Transverse colon (tissue), 4 donors: ENCODE measurements at places on chromosomes 3 and 15. TPM values are rescaled to one million over a fixed set of nuclear protein-coding genes. Genes with fewer than 3 reads are reported as not detected.
A peak's percentile ranks its signal among the peaks of the same experiment; 100 is the strongest.

DNA sequence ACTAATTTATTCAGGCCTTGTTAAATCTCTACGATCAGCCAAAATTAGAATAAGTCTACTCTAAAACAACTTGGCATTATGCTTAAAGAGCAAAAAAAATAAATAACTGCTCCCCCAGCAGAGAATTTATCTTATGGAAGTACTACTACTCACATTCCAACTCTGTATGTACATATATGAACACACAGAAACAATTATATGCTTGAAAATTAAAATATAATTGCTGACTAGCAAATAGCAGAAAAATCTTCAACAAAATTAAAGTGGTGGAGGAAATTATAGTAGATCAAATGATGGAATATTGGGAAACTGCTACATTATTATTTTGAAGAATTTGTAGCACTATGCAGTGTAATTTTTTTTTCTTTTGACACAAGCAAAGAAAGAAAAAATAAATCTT lies 580.9 kb downstream of the MECOM start:
- H3K36me3 ChIP-seq, result no peaks in the 10 kb centered on the region
- DNase-seq, result no peak
- H3K4me3 ChIP-seq, result no peak overlapping the region

GRCh38 chr15:91238644-91239425 lies 138.8 kb downstream of the SV2B start:
- DNase-seq, result no peak
- no peak overlapping the region for H3K4me3 ChIP-seq
- no peaks in the 10 kb centered on the region for H3K4me1 ChIP-seq
- no peak overlapping the region for H3K27ac ChIP-seq

DNA sequence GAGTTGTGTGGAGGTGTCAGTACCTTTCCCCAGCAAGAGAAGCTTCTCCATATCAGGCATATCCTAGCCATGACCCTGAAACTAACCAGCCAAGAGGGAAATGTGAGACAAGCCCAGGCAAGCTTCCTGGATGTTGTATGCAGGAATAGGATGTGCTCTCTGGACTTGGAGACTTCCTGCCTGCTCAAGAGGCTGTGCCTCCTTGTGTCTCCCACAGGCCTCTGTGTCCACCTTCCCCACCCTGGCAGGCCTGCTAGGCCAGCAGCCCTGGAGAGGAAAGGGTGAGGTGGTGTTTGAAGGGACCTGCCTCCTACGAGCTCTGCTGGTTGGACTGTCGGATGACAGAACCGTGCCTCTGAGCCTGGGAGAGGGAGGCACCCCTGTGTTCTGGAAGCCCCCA lies 2.1 kb upstream of the DYNLT2B start:
- H3K4me1 ChIP-seq, result peaks cover 4% of the 10 kb centered on the region
- no peaks in the 10 kb centered on the region for H3K36me3 ChIP-seq
- H3K27me3 ChIP-seq, result no peaks in the 10 kb centered on the region
- no peak overlapping the region for H3K27ac ChIP-seq
- no peak overlapping the region for H3K4me3 ChIP-seq

DNA sequence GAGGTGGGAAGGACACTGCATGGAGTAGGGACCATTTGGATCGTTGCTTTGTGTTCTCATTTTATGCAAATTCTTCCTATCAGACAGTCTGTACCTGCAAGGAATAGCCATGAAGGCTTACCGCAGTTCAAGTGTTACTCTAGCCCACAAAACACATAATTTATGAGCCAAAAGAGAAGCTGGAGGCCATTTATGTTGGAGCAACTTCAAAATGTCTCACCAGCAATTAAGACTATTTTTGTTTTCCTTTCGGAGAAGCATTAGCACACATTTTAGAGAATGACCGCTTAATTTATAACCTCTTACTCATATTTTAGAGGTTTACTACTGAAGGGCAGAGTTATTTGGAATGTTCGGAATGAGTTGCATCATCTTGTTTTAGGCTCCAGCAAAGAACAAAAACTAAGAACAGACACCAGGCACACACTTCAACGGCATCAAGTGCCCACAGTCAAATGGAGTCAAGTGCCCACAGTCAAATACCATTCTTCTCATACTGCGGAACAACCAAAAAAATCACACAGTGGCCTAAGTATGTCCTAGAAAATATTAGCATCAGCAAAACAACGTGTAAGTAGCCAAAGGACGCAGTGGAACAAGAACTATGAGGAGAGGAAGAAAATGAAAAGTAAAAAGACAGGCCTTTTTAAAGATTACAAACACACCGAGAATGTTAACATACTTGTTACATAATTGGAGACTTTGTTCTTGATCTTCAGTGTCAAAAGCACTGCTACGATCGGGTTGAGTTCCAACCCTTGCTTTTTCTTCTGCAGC lies 17.5 kb upstream of the GOLGA8J start:
- H3K36me3 ChIP-seq, result no peaks in the 10 kb centered on the region
- no peak overlapping the region for H3K4me3 ChIP-seq
- no peak for DNase-seq
- H3K4me1 ChIP-seq, result no peaks in the 10 kb centered on the region
- H3K27ac ChIP-seq, result no peak overlapping the region
- no peaks in the 10 kb centered on the region for H3K27me3 ChIP-seq

- peak; percentile 3 for DNase-seq
- no peak overlapping the region for H3K4me3 ChIP-seq
- peak overlapping the region; percentile 68 for H3K27ac ChIP-seq
- H3K4me1 ChIP-seq, result peaks cover 12% of the 10 kb centered on the region
- no peaks in the 10 kb centered on the region for H3K27me3 ChIP-seq
These were observed 33.6 kb downstream of the ABTB1 start for GRCh38 chr3:127706312-127706711.

- H3K36me3 ChIP-seq, result no peaks in the 10 kb centered on the region
- no peak for DNase-seq
- no peaks in the 10 kb centered on the region for H3K27me3 ChIP-seq
- no peak overlapping the region for H3K4me3 ChIP-seq
- peaks cover 5% of the 10 kb centered on the region for H3K4me1 ChIP-seq
These were observed 22.9 kb downstream of the RAB8B start for GRCh38 chr15:63212050-63213004.

DNA sequence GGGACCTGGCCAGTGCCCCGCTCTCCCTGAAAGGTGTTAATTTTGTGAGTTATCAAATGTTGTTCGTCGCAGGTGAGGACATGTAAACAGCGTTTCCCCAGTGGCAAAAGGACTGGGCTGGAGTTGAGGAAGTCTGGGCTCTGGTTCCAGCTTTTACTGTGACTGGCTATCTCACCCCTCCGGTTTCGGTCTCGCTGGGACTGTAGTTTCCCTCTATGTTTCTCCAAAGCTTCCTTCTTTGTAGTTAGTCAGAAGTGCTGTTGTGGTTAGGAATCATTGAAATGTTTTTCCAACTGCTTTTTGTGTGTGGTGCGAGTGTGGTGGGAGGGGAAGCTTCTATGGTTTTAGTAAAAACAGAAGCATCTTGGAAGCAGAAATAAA lies 990 bp upstream of the CLDN1 start:
- H3K27me3 ChIP-seq, result peaks cover 11% of the 10 kb centered on the region
- no peak overlapping the region for H3K4me3 ChIP-seq
- DNase-seq, result no peak
- no peak overlapping the region for H3K27ac ChIP-seq
- peaks cover 4% of the 10 kb centered on the region for H3K4me1 ChIP-seq
- H3K36me3 ChIP-seq, result no peaks in the 10 kb centered on the region

DNA sequence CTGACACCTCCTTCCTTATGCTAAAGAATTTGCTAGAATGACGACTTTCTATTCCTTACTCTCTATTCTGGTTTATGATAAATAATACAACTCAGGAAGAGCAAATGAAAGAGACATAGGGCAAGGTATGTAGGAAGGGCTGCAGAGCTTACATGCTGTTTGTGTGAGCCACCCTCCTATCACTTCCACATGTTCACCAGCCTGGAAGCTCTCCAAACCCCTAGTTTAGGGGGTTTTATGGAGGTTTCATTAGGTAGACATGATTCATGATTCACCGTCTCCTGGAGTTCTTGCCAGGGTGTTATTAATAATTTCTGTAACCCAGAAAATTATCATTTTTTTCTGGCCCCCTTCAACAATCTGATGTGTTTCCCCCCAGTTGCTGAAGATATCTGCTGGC lies 172.1 kb upstream of the COL8A1 start:
- no peak overlapping the region for H3K27ac ChIP-seq
- H3K4me3 ChIP-seq, result no peak overlapping the region
- no peaks in the 10 kb centered on the region for H3K4me1 ChIP-seq
- no peaks in the 10 kb centered on the region for H3K27me3 ChIP-seq
- no peak for DNase-seq

GRCh38 chr3:45145223-45145622 lies 955 bp downstream of the CDCP1 start:
- H3K27me3 ChIP-seq, result peaks cover 18% of the 10 kb centered on the region
- peaks cover 8% of the 10 kb centered on the region for H3K4me1 ChIP-seq
- peak overlapping the region; percentile 89 for H3K27ac ChIP-seq
- no peaks in the 10 kb centered on the region for H3K36me3 ChIP-seq

GRCh38 chr3:173395412-173396181 lies 1.9 kb upstream of the NLGN1 start:
- peak overlapping the region; percentile 43 for H3K4me3 ChIP-seq
- DNase-seq, result peak; percentile 75
- peak overlapping the region; percentile 85 for H3K27ac ChIP-seq
- H3K27me3 ChIP-seq, result peaks cover 67% of the 10 kb centered on the region

DNA sequence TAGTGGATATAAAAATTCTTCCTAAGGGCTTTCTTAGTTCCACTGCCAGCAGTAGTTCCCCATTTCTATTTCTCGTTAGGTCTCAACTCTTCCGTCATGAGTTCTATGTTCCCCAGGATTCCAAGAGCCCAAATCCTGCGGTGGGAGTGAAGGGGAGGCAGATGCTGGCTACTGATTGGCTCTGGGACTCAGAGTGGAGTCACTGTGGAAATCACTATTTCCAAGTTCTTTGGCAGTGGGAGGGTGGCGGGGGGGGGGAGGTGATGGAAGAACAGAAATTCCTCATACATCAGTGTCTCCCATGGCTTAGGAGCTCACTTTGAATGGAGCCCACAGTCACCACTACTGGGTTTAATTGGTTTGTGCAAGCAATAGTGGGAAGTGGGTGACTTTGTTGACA lies 5.6 kb downstream of the CCR1 start:
- no peaks in the 10 kb centered on the region for H3K27me3 ChIP-seq
- H3K36me3 ChIP-seq, result no peaks in the 10 kb centered on the region
- no peaks in the 10 kb centered on the region for H3K4me1 ChIP-seq
- H3K27ac ChIP-seq, result no peak overlapping the region

DNA sequence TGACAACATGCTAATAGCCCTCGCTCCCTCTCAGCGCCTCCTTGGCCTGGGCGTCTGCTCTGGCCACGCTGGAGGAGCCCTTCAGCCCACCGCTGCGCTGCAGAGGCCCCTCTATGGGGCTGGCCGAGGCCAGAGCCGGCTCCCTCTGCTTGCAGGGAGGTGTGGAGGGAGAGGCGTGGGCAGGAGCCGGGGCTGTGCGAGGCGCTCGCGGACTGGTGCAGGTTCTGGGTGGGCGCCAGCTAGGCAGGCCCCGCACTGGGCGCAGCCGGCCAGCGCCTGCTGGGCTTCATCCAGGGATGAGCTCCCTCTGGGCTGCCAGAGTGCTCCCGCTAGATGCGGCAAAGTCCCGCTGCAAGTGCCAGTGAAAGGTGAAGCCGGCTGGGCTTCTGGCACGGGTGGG lies 21.0 kb upstream of the DNAJC13 start:
- H3K4me3 ChIP-seq, result no peak overlapping the region
- H3K4me1 ChIP-seq, result no peaks in the 10 kb centered on the region
- H3K27ac ChIP-seq, result no peak overlapping the region
- no peaks in the 10 kb centered on the region for H3K27me3 ChIP-seq
- H3K36me3 ChIP-seq, result no peaks in the 10 kb centered on the region

DNA sequence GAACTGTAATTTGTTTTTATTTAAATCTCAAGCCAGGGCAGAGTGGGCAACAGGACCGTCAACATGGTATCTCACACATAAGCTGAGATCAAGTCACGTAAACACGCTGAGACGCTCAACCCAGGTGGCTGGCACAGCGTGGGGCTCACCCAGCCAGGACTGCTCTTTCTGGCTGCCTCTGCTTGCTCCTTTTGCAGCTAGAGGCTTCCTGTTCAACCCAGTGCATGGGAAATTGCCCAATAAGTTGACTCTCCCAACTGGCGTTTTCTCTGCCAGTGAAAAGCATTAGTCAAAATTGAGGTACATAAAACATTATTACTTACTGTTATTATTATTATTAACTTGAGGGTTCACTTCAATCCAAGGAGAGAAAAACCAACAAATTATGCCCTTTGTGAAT lies 398.1 kb downstream of the NR2F2 start:
- no peak overlapping the region for H3K4me3 ChIP-seq
- H3K27ac ChIP-seq, result no peak overlapping the region
- H3K27me3 ChIP-seq, result no peaks in the 10 kb centered on the region
- H3K36me3 ChIP-seq, result no peaks in the 10 kb centered on the region
- no peak for DNase-seq

DNA sequence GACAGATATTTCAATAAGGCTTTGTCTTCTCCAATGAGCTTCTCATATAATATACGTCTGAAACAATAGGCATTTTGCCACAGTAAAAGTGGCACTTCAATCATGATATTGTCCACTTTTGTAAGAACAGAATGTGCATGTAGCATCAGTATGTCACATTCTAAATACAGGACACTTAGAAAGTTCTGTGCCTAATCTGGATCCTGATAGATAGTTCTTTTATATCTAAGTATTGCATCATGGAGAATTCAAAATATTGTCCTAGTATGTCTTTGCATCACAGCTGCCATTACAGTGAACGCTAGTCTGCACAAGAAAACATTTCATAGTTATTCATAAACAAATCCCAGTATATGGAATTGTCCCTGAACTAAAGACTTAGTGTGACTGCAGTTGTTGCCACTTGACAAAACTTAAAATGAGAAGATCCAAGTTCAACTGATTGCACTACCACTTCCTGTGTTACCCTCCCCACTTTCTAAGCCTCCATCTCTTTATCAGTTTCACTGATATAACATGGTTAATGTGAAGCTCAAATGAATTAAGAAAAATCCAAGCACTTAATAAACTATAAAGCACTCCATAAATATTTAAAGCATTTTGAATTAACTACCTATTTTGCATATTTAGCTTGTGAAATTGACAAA lies 19.6 kb downstream of the LRRFIP2 start:
- no peak for DNase-seq
- no peaks in the 10 kb centered on the region for H3K27me3 ChIP-seq
- no peak overlapping the region for H3K4me3 ChIP-seq
- peaks cover 8% of the 10 kb centered on the region for H3K36me3 ChIP-seq
- no peak overlapping the region for H3K27ac ChIP-seq
- no peaks in the 10 kb centered on the region for H3K4me1 ChIP-seq

DNA sequence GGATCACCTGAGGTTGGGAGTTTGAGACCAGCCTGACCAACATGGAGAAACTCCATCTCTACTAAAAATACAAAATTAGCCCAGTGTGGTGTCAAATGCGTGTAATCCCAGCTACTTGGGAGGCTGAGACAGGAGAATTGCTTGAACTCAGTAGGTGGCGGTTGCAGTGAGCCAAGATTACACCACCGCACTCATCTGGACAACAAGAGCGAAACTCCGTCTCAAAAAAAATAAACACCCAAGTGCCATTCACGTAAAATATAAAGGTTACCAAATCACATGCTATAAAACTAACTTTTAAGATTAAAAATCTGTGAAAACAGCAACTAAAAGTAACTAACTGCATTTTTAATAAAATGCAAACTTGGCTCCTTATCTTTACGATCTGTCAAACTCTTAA lies 8.9 kb downstream of the TRIM59 start:
- H3K27ac ChIP-seq, result no peak overlapping the region
- no peaks in the 10 kb centered on the region for H3K27me3 ChIP-seq
- H3K4me3 ChIP-seq, result no peak overlapping the region
- no peaks in the 10 kb centered on the region for H3K36me3 ChIP-seq
- no peak for DNase-seq
- no peaks in the 10 kb centered on the region for H3K4me1 ChIP-seq

The ADAMTSL3 gene
- total RNA-seq, result 4.9 TPM

The DUOXA2 gene
- not detected for total RNA-seq

The TM4SF4 gene
- total RNA-seq, result 3.1 TPM

The MPI gene
- 176 TPM for total RNA-seq

The DUOX1 gene
- not detected for total RNA-seq

The MORC1 gene
- total RNA-seq, result not detected

The HYAL3 gene
- 1.2 TPM for total RNA-seq

The SNX22 gene
- not detected for total RNA-seq

The DNAH12 gene
- total RNA-seq, result not detected

The ATP13A4 gene
- total RNA-seq, result 5.6 TPM

The TNNC1 gene
- total RNA-seq, result not detected
